Activated gamma-delta T cell (primary cell): ENCODE measurements at places on chromosomes 3 and 15.

DNA sequence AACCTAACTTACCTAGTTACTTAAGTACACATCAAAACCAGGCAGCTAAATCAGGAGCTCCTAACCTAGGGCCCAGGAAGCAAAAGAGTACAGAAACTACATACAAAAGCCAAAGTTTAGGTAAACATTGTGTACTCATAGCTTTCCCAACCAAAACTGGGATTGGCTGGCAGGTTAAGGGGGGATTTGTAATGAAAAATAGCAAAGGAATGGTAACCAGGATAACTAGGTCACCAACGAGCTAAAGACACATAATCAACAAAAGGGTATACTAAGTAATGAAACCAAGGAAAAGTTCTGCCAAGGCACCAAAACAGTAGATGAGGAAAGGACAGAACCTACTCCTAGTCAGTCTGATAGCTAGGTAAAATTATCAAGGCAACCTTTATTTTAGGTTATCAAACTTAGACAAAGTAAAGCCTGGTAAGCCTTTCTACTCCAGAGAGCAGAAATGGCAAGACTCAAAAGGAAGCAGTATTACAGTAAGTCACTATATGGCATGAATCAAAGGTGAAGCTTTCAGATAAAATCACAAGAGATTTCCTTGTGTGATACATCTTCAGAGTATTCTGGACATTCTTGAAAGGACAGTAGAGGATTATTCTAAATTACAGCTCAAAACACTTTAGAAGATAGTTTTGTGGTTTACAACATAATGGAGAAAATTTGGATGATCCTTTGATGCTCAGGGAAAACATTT lies 10.2 kb downstream of the TRA2B start:
- no peak for DNase-seq

DNA sequence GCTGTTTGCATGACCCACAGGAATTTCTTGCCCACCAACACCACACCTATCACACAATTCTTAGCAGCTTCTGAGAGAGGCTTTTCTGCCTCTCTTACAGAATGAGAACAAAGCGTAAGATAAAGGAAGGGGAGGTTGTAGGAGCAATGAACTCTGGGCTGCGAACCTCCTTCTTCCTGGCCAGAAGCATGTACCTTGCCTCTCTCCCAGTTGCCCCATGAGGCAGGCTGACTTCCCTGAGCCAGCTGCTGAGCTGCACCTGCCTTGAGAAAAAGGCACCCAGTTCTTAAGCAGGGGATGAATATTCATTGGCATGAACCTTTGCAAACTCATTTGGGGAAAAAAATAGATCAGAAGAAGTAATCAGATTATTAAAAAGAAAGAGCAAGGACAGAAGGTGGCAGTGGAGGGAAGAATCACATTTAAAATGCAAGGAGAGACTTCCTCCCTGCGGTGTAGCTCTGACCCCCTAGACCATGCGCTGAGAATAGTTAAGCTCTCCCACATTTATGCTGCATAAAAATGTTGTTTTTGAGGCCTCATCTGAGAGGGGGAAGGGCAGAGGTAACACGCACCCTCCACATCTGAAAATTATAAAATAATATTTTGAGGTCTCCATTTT lies 304.8 kb downstream of the EPHB1 start:
- no peak for DNase-seq

DNA sequence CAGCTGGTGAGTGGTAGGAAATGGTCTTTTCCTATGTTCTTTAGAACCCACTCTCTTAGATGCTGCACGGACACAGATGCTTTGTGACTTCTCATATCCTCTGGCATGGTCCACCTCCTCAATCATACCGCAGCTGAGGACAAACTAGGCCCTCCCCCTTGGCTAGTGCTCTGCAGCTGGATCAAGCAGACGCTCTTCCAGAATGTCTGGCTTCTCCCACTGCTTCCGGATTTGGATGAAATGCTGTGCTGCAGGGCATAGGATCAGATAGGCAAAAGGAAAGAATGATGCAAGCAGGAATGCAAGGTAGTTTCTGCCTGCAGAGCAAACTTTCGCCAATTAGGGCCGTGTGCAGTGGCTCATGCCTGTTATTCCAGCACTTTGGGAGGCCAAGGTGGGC lies 75.7 kb upstream of the SLC4A7 start:
- no peak for DNase-seq

- DNase-seq = no peak
Measured at GRCh38 chr3:13706451-13706850, 157.5 kb downstream of the FBLN2 start.

DNA sequence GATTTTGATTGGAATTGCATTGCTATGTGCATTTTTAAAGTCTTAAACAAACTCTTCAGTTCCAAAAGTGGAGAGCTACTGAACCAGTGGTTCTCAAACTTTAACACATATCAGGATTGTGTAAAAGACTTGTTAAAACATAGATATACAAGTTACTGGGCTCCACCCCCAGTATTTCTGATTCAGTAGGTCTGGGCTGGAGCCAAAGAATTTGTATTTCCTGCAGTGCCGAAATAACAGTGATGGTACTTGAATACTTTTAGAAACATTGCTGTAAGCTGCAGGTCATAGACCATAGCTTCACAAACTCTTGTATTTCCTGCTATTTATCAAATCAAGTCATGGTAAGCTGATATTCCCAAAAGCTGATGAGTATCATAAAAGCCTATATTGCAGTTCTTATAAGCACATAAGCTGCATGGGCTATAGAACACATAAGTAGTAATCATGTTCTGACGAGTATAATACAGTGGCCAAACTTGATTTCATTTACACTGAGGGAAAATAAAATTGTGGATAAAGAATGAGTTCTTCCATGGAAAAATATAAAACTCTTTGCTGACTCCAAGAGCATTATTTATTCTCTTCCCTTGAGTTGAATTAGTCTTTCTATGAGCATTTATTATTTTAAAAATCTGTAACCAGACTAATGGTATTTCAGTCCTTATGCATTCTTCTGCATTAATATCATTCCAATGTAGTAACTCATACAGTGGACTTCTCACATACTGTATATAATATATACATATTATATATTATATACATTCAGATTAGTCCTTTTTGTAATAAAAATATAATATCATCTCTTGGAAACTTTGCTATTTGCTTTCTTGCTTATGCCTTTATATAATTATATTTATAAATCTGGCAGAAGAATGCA lies 550.5 kb upstream of the AGTR1 start:
- DNase-seq = no peak

GRCh38 chr15:46577767-46578166 lies 942.9 kb downstream of the SQOR start:
- no peak for DNase-seq

DNA sequence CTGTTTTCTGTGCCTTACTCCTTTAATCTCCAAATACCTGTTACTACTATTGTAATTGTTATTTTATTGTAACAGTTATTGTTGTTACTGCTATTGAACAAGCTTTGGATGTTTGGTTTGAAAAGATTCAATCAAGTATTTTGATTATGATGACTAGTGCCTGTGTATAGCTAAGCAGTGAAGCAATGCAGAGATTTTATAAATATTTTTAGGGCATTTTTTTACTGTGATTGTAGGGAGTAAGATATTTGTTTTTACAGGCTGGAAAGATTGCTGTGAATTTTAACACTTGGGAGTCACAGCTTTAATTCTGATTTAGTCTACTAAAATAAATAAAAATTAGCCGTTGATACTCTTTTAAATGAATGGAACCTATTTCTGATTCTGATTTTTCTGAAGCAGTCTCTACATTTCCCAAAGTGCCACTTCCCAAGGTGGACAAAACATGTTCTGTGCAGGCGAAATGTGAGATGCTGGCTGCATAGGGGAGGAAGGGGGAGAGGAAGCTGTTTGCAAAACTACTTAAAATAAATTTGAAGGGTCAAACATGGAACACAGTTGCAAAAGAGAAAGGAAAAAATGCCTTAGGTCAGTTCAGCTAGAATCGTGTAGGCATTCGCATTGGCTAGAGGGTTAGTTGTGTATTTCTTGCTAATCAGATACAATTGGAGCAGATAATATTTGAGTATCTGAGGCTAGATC lies 25.7 kb downstream of the EEFSEC start:
- no peak for DNase-seq

DNA sequence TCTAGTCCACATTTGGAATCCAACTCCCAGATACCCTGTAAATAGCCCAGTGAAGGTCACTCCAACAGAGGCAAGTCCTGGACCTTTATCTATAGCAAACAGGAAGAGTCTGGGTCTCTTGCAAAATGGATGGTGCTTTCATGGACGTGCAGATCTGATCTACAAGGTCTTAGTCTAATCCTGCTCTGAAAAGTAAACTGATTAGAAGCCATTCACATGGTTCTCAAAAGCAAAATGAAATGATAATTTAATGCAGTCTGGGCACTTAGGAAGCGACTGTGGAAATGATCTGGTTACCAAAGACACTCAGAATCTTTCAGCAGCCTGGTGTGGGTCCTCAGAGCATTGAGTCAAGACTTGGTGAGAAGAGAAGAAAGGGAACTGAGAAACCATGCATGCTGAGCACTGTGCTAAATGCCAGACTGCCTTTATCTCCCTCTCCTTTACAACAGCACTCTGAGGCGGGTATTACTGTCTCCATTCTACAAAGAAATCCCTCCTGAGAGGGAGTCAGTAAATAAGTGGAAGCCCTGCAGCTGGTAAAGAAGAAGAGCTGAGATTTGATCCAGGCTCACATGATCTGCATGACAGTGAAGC lies 29.0 kb downstream of the AQP9 start:
- no peak for DNase-seq

DNA sequence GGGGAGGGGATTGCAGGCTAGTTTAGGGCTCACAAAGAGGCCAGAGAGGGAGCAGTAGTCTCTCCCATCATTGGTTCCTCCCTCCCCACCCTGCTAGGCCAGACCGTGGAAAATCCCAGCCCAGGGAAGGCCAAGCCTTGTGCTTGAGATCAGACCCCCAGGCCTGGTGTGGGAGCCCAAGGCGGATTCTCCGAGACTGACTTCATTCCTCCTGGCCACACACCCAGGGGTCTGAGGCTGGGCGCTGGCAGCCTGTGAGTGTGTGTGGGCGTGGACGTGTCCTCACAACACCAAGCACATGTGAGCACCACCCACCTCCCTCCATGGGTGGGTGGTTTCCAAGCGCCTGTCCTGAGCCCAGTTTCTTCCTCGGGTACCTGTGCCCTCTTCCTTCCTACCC lies 4.1 kb downstream of the LOXL1 start:
- DNase-seq = no peak

DNA sequence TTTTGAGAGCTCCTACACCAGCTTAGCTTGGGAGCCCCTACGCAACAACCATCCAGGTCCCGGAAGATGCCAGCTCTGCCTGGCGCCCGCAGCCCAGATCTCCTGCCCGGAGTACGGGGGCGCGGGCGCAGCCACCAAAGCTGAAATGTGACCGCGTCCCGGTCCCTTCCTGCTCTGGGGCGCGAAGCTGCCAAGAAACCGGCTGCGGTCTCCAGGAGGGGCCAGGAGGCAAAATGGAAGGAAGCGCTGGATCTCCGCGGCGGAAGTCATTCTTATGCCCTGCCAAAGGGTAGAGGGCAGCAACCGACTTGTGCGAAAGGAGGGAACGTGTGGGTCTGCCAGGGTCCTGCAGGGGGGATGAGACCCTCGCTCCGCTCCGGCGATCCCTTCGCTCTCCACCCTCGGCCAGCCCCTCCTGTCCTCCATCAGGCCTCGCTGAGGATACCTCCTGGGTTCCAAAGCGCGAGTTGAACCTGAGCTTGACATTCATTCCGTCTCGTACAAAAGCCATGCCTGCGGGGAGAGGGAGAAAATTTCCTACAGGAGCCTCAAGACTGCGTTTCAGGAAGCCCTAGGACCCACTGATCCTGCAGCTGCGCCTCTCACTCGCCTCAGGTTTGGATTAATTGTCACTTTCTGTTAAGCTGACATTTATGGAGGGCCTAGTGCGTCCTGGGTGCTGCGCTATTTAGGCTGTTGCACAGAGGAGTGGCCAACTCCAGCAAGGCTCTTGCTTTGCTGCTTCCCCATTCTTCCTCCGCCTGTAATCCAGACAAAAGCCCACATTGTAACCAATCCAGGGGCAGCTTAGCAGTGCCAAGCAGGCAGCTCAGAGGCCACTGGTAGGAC lies 98.3 kb upstream of the VGLL3 start:
- DNase-seq = no peak

- no peak for DNase-seq
Measured at GRCh38 chr3:190446573-190447279, 3.0 kb downstream of the TMEM207 start.

- no peak for DNase-seq
Measured at GRCh38 chr3:151816091-151816604, 2.2 kb downstream of the AADAC start.

- DNase-seq = no peak
Measured at GRCh38 chr3:354432-354831, 157.9 kb downstream of the CHL1 start.

DNA sequence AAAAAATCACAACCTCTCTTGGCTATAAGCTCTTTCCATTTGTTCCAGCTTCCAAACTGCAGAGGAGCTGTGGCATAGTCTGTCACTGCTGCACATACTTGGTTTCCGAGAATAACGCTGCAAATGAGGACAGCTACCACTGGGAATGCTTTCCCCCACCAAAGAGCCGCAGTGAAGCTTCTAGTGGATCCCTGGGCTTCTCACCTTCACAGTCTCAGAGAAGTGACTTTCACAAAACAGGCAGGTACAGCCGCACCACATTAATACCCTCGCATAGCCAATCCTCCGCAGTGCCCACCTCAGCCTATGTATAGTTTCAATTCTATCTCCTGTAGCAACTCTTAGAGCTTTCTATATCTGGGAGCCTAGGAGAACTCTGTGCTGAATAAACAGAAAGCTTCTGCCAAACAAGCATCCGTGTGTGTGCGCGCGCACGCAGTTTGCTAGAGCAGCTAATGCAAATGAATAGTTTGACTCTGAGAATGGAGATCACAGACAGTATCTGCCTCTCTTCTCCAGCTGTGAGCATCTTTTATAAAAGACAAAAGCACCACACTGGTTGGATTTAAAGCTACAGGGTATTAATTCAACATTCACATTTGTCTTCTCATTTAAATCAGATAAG lies 81.9 kb upstream of the PLXND1 start:
- no peak for DNase-seq

DNA sequence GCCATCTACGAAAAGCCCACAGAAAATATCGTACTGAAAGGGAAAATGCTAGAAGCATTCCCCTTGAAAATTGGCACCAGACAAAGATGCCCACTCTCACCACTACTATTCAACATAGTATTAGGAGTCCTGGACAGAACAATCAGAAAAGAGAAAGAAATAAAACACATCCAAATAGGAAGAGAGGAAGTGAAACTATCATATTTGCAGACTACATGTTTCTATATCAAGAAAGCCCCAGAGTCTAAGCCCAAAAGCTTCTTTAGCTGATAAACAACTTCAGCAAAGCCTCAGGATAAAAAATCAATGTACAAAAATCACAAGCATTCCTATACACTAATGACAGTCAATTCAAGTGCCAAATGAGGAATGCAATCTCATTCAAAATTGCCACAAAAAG lies 15.6 kb downstream of the OR5K3 start:
- no peak for DNase-seq

- DNase-seq = no peak
Measured at GRCh38 chr15:68699881-68700454, 120.7 kb downstream of the ANP32A start.

DNA sequence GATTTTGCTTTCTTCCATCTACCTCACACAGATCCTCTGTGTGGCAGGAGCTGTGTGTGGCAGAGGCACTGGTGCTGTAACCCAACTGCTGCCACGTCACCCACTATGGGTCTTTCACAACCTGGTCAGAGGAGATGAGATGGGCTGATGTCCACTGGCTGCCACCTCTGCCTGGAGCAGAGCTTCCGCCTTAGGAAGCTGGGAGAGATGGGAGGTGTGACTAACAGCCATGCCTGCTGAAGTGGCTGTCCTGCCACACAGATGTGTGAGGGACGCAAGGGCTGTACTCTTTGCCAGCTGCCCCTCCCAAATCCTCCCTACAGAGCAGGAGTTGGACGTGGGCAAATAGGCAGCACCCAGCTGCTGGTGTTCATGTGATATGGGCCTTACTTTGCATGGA lies 329.5 kb downstream of the GABRB3 start:
- DNase-seq = no peak
